ENCODE measurements at places on chromosomes 2 and 18.

- no peaks in the 10 kb centered on the region for H3K27me3 ChIP-seq
- H3K27ac ChIP-seq = no peak overlapping the region
- no peak overlapping the region for H3K4me3 ChIP-seq
- no peak for DNase-seq
Measured at GRCh38 chr2:211033765-211034164, 477.4 kb downstream of the CPS1 start.

- no peak overlapping the region for H3K4me3 ChIP-seq
- H3K27ac ChIP-seq = no peak overlapping the region
- no peaks in the 10 kb centered on the region for H3K36me3 ChIP-seq
- no peaks in the 10 kb centered on the region for H3K4me1 ChIP-seq
Measured at GRCh38 chr2:33634261-33634910, 35.3 kb upstream of the FAM98A start.

DNA sequence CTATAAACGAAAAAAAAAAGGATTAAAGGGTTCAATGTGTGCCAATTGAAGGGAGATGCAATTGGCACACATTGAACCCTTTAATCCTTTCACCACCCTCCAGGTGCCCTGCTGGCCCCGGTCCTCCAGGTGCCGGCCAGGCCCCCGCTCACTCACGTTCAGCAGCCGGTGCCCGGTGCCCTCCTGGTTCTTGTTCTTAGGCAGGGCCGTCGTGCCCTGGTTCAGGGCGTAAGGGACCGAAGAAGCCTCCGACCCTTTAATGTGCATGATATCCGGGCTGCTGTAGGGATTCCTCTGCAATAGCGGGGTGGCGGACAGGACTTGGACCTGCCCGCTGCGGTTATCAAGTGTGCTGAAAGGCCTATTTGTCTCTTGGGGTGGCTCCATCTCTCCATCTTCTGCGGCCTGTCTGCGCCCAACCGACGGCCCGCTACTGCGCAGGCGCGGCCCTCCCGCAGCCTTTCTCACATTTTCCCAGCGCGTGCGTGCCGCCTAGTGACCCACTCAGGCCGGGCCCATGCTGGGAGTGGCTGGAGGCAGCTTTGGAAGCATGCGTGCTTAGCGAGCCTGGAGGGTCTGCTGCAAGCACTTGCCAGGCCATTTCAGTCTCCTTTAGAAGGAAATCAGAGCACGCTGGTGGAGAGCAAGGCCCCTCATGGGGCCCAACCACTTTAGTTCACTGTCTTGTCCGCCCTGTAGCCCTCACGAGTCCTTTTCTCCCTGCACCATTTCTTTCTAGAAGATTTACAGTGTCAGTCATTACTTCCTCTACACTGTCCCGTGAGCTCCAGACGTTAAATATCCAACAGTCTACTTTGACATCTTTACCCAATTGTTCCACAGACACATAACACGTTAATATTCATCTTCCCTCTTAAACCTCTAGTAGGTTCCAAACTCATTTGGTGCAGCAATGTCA, 24.3 kb downstream of the TMEM237 start:
- peak; percentile 71 for DNase-seq
- H3K27me3 ChIP-seq = no peaks in the 10 kb centered on the region
- H3K4me1 ChIP-seq = no peaks in the 10 kb centered on the region
- no peak overlapping the region for H3K27ac ChIP-seq
- no peaks in the 10 kb centered on the region for H3K36me3 ChIP-seq

GRCh38 chr2:182625814-182626213, 90.2 kb upstream of the DNAJC10 start:
- DNase-seq = no peak
- H3K27me3 ChIP-seq = no peaks in the 10 kb centered on the region
- H3K4me3 ChIP-seq = no peak overlapping the region
- H3K4me1 ChIP-seq = no peaks in the 10 kb centered on the region

DNA sequence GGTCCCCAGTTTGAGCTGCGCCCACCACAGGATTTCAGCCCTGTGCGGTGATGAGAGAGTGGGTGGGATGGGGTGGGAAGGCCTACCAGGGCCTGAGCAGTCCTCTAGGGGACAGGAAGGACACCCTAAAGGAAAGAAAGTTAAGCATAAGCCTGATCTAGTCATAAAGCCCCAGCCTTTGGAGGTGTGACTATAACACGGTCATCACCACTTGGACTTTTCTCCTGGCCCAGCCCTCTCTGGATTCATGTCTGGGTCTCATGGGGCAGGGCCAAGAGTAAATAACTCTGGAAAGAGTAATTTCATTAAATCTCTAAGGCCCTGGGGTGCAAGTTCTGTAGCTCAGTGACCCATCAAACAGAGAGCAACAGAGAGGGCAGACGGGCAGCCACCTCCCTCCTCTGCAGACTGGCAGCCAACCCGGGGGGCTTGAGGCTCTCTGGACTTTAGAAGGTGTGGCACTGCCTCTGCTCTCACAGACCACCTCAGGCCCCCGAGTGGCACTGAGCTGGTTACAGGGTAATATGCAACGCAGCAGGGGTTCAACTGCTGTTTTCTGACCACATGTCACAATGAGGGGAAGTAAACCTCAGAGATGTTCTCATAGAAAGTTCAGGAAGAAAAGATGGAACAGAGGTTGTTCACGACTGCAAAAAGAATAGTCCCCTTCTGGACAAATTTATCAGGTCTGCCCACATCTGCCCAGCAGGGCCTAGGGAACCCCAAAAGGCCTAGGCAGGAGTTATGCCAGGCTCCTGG, 41.5 kb downstream of the TGFA start:
- no peak overlapping the region for H3K27ac ChIP-seq
- H3K36me3 ChIP-seq = no peaks in the 10 kb centered on the region
- no peak for DNase-seq

GRCh38 chr2:38214209-38214717, 138.3 kb upstream of the CYP1B1 start:
- H3K27me3 ChIP-seq = no peaks in the 10 kb centered on the region
- H3K4me1 ChIP-seq = peaks cover 22% of the 10 kb centered on the region
- no peaks in the 10 kb centered on the region for H3K36me3 ChIP-seq
- DNase-seq = no peak
- H3K4me3 ChIP-seq = no peak overlapping the region

GRCh38 chr2:196409376-196409775, 230.1 kb upstream of the CCDC150 start:
- no peak for DNase-seq
- H3K27me3 ChIP-seq = no peaks in the 10 kb centered on the region
- H3K27ac ChIP-seq = no peak overlapping the region
- no peak overlapping the region for H3K4me3 ChIP-seq
- H3K4me1 ChIP-seq = no peaks in the 10 kb centered on the region

DNA sequence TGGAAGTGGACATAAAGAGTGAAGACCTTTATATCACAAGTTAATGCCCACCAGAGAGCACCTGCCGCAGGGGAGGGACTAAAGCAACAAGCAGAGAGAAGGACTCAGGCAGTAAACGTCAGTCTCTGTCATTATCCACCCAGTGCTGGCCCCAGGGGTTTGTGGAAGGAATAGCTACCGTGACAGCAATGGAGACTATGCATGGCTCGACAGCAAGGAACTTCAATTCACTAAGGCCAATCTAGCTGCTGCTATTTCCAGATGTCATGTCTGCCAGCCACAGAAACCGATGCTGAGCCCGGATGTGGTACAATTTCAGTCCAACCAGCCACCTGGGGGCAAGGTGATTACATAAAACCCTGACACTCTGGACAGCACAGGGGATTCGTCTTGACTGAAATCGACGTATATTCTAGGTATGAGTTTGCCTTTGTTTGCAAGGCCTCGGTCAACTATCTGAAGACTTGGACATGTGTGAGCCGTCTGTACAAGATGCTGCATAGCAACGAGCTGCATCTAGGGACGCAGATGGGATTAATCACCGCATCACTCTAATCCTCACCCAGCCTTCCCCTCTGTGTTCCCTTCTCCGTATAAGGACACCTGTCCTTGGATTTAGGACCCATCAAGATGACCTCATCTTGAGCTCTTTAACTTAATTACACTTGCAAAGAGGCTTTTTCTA, 154.1 kb upstream of the SH3BP4 start:
- H3K27ac ChIP-seq = no peak overlapping the region
- no peaks in the 10 kb centered on the region for H3K36me3 ChIP-seq
- no peak for DNase-seq
- H3K4me1 ChIP-seq = peaks cover 29% of the 10 kb centered on the region
- H3K4me3 ChIP-seq = no peak overlapping the region
- H3K27me3 ChIP-seq = no peaks in the 10 kb centered on the region

DNA sequence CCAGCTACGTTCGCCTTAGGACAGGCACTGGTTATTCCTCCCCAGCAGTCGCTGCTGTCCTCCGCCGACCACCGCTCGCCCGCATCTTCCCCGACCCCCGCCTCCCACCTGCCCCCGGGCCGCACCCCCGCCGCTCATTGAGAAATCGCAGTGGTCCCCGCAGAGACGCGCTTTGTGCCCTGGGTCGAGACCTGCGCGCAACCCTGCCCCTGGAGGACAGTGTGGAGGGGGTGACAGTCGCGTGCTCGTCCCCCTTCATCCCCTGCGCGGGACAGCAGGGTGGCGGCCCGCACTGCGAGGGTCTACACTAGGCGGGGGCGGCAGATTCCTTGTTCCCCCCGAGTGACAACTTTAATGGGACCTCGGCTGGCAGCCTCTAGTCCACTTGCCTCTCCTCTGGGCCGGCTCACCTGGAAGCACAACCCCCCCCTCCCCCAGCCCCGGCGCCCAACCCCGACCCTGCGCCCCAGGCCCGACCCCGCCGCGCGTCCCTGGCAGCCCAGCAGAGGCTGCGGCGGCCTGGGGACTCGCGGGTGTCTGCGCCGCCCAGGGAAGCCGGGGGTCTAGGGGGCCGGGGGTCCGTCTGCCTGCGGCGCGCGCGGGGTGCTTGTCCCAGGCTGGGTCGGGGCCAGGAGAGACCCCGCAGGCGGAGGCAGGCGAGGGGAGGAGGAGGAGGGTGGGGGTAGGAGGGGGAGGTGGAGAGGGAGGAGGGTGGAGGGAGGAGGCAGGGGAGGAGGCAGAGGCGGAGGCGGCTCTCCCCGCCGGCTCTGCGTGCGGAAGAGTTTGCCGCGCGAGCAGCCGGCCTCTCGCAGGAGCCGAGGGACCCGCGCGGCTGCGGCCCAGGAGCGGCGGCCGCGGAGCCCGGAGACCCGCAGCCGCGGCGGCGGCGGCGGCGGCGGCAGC, at the start of gene NPAS2:
Gene NPAS2, plus strand, starts transcription at position 770 of the 903 bp plus-strand sequence. CDS start 84,616 bp downstream, outside the sequence.
- H3K36me3 ChIP-seq = no peaks in the 10 kb centered on the region
- peaks cover 23% of the 10 kb centered on the region for H3K4me1 ChIP-seq
- peak within 1 kb of the TSS; percentile 91 for H3K27ac ChIP-seq
- DNase-seq = no peak

DNA sequence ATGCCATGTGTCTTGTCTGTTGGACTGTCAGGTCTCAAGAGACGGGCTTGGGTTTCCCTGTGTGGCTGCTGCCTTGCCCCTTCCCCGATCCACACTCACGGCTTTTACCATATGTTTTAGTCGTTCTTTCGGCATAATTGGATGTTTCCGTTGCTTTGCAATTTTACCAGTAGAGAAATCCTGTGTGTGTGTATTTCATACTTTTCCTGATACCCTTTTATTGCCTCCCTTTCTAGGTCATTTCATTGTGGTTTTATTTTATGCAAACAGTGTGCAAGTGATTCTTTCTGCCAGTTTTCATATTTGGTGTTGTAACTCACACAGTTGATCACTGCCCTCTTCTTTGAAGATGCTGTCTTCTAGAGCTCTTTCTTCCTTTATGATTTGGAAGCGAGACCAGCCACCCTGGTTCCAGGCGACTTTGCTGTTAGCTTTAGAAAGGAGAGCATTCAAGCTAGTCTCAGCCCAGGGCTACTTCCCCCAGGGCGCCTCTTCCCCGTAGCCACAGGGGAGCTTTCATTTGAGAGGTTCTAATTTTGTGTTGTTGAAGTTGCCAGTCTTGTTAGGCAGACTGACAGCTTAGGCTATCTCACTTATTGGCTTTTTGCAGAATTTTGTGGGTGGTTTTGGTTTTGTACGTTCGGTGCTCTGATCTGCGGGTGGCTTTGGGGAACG, 17.0 kb downstream of the SH3BP4 start:
- no peak overlapping the region for H3K27ac ChIP-seq
- DNase-seq = no peak
- H3K36me3 ChIP-seq = no peaks in the 10 kb centered on the region
- H3K4me1 ChIP-seq = no peaks in the 10 kb centered on the region
- no peaks in the 10 kb centered on the region for H3K27me3 ChIP-seq

GRCh38 chr2:225171350-225171749, 129.1 kb upstream of the DOCK10 start:
- H3K4me3 ChIP-seq = no peak overlapping the region
- H3K36me3 ChIP-seq = no peaks in the 10 kb centered on the region
- no peak overlapping the region for H3K27ac ChIP-seq
- no peaks in the 10 kb centered on the region for H3K4me1 ChIP-seq
- DNase-seq = no peak

GRCh38 chr2:66569974-66570373, 135.0 kb downstream of the MEIS1 start:
- no peak overlapping the region for H3K4me3 ChIP-seq
- H3K27ac ChIP-seq = no peak overlapping the region
- no peaks in the 10 kb centered on the region for H3K36me3 ChIP-seq
- no peaks in the 10 kb centered on the region for H3K27me3 ChIP-seq

DNA sequence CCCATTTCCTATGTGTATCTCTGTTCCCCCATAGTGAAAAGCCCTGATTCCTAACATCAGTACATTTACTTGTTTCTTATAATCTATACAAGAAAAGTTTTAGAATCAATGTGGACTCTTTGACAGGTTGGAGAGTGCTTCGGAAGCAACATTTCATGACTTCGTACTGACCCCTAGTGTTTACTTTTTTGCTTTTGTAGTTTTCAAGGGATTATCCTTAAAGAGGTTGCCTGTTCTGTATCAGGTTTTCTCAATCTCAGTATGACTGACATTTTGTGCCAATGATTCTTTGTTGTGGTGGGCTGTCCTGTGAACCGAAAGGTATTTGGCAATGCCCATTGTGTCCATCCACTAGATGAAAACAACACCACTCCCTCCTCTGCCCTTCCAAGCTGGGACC, 43.3 kb upstream of the SERPINB2 start:
- H3K27me3 ChIP-seq = no peaks in the 10 kb centered on the region
- no peak for DNase-seq
- no peaks in the 10 kb centered on the region for H3K4me1 ChIP-seq
- no peaks in the 10 kb centered on the region for H3K36me3 ChIP-seq
- H3K27ac ChIP-seq = no peak overlapping the region
- H3K4me3 ChIP-seq = no peak overlapping the region

GRCh38 chr2:118374974-118375755, 286.9 kb downstream of the INSIG2 start:
- no peak overlapping the region for H3K4me3 ChIP-seq
- no peaks in the 10 kb centered on the region for H3K36me3 ChIP-seq
- no peaks in the 10 kb centered on the region for H3K27me3 ChIP-seq
- no peak for DNase-seq
